Activated T-helper 1 cell treated with Interleukin-2 at 50 U/mL for 16 hours (primary cell): ENCODE measurements at places on chromosomes 11 and 22.

DNA sequence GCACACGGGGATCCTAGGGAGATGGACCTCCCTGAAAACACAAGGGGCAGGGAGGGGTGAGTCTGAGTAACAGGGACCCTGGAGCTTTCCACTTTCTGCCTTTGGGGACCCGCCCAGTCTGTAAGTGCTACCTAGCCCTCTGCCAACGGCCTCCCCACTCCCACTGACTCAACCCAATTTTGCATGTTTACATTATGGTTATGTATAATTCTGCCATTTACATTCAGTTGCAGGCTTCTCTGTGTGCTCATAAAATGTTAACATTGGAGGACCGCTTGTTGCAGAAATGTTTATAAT lies 105.8 kb downstream of the DSCAML1 start:
- no peak for DNase-seq

- DNase-seq: no peak
Measured at GRCh38 chr22:48316257-48317250, 1511.1 kb downstream of the BRD1 start.

- no peak for DNase-seq
Measured at GRCh38 chr11:71169313-71169712, 83.1 kb downstream of the SHANK2 start.

- DNase-seq: no peak
Measured at GRCh38 chr22:48955351-48956311, 872.0 kb downstream of the BRD1 start.

DNA sequence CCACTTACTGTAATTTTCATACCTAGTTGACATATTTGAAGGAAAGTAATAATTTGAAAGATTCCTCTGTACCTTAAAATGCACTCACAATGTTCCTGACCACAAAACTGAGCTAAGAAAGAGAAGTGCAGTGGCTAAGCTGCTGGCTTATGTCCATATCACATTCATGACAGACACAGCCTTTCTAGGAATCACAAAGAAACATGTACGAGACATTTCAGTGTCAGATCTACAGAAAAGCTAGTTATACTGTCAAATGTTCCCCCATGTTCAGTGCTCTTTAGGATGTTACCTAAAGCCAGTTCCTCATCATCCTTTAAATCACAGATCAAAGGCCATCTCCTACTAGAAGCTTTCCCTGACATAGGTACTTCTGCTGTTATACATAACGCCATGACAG lies 142.2 kb upstream of the C11orf58 start:
- DNase-seq: no peak

- no peak for DNase-seq
Measured at GRCh38 chr22:26713823-26714449, 56.5 kb downstream of the MIAT start.

- DNase-seq: peak; percentile 13
Measured at GRCh38 chr22:36860821-36861659, at the start of gene NCF4. NCF4 (plus strand) TSS chr22:36861006; CDS start chr22:36861172, 166 bp downstream.

DNA sequence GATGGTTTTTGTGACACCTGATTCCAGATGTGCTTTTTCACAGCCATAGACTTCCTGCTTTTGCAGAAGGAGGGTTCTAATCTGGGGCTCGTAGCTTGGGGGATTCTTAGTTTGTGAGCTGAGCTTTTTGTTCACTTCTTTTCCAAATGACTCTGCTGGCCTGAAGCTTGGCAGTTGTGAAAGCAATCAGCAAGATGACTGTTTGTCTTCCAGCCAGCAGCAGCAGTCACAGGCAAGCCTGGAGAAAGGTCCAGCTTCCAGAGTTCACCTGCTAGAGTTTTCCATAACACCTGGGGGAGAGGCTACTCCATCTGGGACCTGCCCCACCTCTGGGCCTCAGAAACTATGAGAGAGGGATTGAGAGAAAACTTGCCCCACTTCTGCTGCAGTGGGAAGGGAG lies 4.1 kb downstream of the MARK2 start:
- DNase-seq: no peak

DNA sequence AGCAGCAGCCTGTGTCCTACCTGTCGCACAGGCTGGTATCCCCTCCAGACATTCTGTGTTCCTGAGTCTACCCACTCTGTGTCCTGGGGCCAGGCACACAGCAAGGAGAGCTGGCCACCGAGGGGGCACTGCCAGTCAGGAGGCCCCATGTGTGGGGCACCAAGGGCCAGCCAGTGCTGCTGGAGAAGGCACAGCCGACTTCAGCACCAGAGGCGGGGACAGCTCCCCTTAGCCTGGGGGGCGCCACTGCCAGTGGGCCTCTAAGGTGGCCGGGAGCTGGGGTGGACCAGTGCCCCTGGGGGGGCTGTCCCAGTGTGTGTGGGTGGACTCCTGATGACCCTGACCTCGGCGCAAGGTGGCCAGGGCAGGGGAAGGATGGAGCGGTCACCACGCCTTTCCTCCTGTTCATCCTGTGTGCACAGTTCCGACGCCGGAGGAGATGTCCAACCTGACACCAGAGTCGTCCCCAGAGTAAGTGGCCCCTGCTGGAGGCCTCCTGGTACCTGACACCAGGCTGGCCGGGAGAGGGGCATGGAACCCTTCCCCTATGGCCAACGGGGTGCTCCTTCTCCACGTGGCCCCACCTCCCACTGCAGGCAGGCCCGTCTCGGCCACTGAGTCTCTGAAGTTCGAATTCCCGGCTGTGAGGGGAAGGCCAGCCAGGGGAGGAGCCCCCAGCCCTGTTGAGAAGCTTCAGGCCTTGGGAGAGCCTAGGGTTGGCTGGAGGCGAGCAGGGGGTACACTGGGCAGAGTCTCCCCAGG lies 35.4 kb downstream of the MOB2 start:
- no peak for DNase-seq

GRCh38 chr11:69003866-69004367 lies 9.1 kb downstream of the MRGPRF start:
- DNase-seq: no peak

- no peak for DNase-seq
Measured at GRCh38 chr22:29824677-29825076, 13.4 kb downstream of the ASCC2 start.

DNA sequence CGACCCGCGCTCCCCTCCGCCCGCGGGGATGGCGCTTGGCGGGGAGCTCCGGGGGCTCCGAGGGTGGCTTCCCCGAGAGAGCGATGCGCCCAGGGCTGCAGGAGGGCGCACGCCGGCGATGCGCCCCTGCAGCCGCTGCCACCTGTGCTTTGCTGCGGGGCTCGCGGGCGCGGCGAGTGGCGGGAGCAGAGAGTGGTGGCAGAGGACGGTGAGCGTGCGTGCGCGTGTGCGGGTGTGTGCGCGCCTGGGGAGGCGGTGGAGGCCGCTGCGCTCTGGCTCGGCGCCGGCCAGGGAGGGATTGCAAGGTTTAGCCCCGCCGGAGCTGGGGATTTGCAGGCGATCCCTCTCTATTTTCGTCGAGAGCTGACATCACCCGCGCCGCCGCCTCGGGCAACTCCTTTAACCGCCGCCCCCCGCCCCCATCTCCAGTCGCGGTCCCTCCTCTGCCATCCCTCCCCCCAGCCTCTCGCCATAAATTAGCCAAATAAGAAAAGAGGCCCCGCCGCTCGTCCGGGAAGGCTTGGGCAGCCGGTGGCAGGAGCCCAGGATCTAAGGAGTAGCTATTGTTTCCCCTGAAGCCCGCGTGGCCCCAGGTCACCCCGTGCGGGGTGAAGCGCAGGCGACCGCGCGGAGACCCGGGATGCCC lies at the start of gene SLC1A2:
Gene SLC1A2, minus strand, starts transcription at position 375 of the 646 bp plus-strand sequence. CDS start 592 bp downstream, outside the sequence.
- DNase-seq: no peak

GRCh38 chr11:72867970-72868369 lies 53.8 kb downstream of the ATG16L2 start:
- no peak for DNase-seq

- no peak for DNase-seq
Measured at GRCh38 chr11:68632802-68633201, 51.5 kb upstream of the GAL start.

- DNase-seq: no peak
Measured at GRCh38 chr11:75966537-75967287, 151.7 kb downstream of the UVRAG start.

- peak; percentile 47 for DNase-seq
Measured at GRCh38 chr11:134037046-134037908, 31.6 kb upstream of the JAM3 start.

DNA sequence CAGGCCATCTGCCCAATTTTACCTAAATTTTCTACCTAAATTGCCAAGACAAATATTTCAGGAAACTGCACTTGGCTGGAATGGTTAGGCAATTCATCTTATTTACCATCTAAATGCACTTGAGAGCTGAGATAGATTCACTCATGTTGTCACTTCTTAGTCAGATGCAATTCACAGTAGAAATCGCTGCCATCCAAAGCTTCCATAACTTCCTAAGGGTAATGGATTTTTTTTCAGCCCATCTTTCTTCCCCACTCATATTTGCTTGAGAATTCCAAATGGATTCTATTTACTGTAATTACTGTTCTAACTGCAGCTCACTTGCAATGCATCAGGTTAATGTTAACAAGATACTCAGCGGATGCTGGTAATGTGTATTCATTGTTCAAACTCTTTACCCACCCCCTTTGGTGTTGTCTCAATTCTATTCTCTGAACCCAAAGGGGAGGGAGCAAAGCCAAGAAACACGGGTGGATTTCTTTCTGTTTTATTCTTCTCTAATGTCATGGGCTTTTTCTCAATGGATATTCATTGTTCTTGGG lies 96.0 kb downstream of the TENM4 start:
- DNase-seq: no peak

DNA sequence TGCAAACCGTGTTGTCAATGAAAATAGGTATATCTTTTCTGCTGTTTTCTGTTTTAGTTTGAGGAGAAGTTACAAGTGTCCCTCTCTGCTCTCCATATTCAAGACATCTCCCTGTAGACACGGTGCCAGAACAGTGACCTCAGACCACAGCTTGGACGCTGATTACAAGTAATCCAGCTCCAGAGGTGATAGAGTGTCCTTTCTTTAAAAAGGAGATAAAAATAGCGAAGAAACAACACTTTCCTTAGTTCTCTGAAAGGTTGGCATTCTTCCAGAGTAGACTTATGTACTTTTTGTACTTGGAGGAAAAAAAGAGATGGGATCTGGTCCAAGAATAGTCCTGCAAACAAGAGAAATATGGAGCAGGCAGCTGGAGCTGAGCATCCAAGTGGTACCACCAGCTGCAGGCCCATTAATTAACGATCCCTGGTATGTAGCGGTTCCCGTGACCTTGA lies 43.0 kb upstream of the WT1 start:
- no peak for DNase-seq

GRCh38 chr22:22926370-22927195 lies 39.0 kb downstream of the IGLL5 start:
- no peak for DNase-seq

DNA sequence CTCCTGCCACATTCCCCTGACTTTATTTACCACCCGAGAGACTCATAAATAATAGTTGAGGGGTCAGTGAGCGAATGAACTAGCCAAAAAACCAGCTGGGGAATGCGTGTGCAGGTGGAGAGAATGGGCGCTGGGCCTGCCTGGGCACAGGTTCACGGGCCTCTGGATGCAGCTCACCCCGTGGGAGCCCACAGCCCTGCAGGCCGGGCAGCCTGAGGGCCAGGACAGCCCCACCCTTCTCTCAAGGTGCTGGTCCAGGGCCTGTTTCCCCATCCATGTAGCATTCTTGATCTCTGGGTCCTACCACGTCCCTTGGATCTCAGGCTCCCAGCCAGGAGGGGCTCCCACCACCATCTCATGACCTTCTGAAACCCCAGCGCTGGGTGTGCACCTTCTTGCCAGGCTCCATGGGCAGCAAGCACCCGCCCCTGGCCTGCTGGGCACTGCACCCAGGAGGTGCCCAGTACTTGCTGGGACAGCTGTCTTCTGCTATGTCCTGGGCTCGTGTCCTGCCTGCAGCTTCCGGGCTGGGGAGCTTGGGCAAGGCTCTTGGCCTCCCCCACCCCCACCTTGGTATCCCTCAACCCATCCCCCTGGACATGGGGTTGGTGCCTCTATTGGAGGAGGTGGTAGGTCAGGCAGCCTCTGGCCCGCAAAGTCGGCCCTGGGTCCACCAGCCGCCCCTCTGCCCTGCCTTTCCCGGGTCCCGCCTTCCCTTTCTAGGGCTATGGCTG lies 43.1 kb upstream of the CCDC188 start:
- no peak for DNase-seq

- DNase-seq: no peak
Measured at GRCh38 chr22:23248583-23248982, 68.3 kb downstream of the BCR start.

- no peak for DNase-seq
Measured at GRCh38 chr11:69630017-69630416, 10.9 kb upstream of the CCND1 start.

- DNase-seq: no peak
Measured at GRCh38 chr11:28858076-28858475, 749.9 kb downstream of the METTL15 start.

GRCh38 chr22:34437140-34437539 lies 516.9 kb upstream of the LARGE1 start:
- no peak for DNase-seq

DNA sequence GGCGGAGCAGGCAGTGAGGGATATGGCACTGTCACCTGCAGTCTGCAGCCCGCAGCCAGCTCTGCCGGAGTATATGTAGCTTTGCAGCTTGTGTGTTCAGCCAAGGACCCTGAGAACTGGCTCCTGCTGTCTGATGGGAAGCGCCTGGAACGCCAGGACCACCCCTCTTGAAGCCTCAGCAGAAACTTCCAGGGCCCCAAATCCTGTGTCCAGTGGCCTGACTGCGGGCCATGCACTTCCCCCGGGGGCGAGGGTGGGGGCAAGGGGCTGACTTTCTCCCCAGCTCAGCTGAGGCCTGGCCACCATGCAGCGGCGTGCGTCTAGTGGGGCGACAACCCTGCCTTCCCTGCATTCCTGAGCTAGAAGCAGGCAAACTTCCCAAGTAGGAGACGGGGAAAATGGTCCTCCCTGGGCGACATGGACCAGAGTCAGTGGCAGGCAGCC lies 32.3 kb downstream of the PISD start:
- no peak for DNase-seq

DNA sequence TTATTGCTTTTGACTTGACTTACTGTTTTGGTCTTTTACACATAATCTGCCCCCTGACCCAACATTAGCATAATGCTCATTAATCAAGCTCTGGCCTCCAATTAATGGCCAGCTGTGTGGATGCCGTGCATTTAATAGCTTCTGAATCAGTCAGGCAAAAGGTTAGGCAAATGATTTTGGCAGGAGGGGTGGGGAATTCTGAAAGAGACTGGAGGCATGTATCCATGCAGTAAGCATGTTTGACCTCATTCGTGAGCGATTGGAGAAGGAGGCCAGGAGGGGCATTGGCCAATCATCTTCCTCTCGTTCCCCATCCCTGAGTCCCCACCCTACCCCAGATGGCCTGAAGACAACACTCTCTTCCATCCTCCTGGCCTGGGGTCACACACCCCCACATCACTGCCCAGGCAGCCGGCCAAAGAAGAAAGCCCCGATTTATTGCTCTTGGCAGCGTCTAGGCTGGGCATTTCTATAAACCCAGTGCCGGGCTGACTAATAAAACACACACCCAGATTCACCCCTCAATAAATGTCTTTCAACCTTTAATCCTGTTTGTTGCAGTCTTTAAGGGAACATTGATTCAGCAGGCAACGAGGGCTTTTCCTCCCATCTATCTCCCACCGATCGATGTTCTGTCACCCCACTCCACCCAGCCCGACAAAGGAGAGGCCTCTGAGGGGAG lies 150.0 kb downstream of the OPCML start:
- DNase-seq: no peak
